ENCODE measurements at places on chromosomes 1 and 21.

GRCh38 chr1:232454227-232454886, 175.6 kb downstream of the SIPA1L2 start:
- no peak for DNase-seq

DNA sequence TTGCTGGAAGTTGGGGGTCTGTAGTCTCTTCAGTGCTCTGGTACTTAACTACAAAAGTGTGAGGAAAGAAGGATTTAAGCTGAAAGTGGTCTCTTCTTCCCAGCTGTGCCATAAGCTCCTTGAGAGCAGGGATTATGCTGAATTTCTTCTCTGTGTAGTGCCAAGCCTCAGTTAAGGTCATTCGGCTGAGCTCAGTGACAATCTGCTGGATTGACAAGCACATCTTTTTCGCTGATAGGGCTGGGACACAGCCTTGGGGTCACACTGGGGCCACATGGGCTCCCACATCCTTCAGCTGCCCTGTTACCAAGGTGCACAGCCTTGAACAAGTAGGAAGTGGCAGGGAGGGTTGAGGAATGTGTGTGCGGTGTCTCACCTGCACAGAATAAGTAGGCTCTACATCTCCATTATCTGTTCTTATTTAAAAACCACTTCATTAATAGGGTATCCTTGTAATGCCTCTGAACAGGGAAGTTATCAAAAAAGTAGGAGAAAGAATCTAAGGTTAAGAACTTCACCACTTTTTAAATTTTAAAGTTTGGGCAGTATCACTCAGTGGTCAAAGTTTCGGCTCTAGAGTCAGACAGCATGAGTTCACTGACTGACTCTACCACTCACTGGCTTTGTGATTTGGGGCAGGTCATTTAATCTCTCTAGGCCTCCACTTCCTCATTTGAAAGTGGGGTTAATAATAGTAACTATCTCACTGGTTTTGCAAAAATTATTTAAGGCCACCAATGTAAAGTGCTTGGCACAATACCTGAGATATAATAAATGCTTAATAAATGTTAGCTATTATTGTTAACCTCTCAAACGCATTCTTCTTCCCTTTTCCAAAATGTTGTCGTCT, 10.3 kb downstream of the ZBTB40 start:
- no peak for DNase-seq

- no peak for DNase-seq
Observed at GRCh38 chr1:155080312-155081228, 1.9 kb downstream of the EFNA3 start.

DNA sequence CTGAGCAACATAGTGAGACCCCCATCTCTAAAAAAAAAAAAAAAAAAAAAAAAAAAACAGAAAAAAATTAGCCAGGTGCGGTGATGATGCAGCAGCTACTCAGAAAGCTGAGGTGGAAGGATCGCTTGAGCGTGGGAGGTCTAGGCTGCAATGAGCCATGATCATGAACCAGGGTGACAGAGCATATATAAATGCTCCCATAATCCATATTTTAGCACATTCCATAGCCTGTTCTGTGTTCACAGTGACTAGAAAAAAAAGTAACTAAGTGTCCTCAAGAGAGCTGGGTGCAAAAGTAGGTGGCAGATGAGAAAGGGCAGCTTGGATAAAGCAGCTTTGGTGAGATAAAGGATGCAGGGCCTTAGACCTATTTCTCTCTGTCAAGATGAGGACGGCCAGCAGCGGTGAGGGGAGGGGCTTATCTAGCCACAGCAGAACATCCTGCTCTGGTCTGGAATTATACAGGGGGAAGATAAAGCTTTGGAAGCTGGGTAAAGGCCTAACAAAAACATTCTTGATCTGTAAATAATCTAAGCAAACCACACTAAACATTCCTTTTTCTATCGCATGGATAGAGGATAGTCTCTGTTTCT, 205.3 kb downstream of the DAB1 start:
- DNase-seq, result no peak
